Forelimb muscle (tissue), 1 donor: ENCODE measurements at places on chromosomes 2 and 18.

DNA sequence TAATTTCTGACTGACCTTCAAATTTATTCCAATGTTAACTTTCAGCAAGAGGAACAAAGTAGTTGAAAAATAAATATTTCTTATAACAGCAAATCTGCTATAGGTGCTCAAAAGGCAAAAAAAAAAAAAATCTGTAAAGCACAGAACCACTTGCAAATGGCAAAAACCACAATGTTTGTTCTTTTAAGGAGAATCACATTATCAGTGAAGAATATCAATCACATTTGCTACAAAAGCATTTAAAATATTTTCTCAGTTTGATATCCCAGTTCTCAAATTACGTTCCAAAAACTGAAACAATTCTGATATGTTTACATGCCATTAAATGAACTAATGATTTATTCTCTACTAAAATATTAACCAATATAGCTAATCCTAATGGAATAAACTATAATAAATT, 163.3 kb downstream of the METTL4 start:
- DNase-seq = no peak

GRCh38 chr18:45014047-45014501, 333.4 kb downstream of the SETBP1 start:
- no peak for DNase-seq

DNA sequence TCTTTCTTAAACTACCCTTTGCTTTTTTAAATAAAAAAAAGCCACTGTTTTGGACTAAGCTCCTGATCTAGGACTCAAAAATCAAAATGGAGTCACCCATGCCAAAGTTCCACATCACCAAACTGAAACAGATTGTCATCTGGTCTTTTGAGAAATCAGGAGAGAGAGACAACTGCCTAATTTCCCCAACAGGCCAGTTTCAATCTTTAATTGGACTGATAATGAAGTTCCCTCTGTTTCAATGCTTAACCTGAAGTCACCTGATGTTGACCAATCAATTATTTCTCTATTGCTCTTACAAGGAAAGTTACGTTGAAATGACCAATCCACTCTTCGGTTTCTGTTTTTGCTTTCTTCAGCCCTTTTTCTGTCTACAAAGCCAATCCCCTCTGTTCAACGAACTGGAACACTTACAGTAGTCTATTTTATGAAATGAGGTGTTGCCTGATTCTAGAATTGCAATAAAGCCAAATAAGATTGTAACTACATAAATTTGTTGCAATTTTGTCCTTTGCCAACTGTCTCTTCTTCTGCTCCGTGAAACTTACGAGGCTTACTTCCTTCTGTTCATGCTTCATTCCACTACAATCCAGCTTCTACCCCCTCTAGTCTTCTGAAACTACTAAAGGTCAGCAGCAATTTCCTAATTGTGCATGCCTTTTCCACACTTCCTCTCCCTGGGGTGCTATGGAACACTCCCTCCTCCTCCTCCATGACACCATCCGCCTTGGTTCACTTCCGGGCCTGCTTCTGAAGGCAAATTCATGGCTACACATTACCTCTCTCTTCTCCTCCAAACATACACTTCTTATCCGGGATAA, 95.2 kb upstream of the CD302 start:
- DNase-seq = no peak

DNA sequence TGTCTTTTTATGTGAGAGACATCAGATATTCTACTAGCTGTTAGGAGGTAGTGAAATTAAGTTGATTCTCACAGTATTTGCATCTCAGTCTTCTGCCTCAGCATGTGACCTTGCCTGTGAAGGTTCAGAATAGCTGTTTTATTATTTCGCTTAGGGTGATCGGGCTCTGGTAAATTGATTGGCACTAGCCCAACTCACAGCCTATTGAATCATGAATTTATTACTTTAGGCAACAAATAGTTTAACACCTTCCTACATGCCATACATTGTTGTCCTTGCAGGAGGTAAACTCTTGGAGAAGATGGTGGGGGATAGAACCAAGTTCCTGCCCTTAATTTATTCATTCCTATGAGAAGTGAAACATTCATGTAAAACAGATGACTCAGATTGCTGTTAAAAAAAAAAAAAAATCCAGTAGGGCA, 101.9 kb downstream of the GPD2 start:
- DNase-seq = no peak

GRCh38 chr2:46958431-46959017, 42.9 kb upstream of the MCFD2 start:
- no peak for DNase-seq

GRCh38 chr18:60746919-60747318, 374.3 kb upstream of the MC4R start:
- no peak for DNase-seq

GRCh38 chr2:39228413-39229209, 15.2 kb downstream of the CDKL4 start:
- DNase-seq = no peak

- peak; percentile 80 for DNase-seq
Observed at GRCh38 chr2:54360055-54360792, 95.9 kb upstream of the SPTBN1 start.

DNA sequence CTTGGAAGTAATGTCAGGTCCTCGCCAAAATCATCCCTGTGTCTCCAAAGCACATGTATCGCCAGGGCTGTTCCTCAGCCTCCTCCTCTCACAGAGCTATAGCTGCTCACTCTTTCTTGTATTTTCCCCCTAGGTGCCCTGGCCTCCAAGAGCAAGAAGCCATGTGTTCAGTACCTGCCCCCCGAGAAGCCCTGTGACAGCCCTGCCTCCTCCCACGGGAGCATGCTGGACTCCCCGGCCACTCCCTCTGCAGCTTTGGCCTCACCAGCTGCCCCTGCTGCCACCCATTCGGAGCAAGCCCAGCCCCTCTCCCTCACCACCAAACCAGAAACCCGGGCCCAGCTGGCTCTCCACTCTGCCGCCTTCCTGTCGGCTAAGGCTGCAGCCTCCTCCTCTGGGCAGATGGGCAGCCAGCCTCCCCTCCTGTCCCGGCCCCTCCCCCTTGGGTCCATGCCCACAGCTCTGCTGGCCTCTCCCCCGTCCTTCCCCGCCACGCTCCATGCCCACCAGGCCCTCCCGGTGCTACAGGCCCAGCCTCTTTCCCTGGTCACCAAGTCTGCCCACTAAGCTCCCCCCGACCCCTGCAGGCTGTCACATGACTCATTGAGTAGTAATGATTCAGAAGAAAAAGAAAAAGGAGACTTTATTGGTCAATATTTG, 18.8 kb downstream of the TGOLN2 start:
- no peak for DNase-seq

GRCh38 chr2:65130664-65131175, 814 bp upstream of the RAB1A start:
- no peak for DNase-seq

DNA sequence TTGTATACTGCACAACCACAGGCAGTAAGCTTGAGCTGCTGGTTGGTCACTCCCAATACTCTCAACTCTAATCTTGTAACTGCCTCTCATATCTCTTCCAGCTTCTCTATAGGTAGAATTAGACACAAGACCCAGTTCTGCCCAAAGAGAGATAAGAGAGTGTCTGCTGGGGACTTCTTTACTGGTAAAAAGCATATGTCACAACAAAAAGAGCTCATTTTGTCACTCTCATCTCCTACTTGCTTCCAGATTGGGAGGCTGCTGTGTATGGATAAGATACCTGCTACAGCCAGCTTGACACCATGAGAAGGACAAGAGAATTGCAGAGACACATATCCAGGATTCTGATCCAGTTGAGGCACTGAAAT, 165.2 kb downstream of the PTH2R start:
- DNase-seq = no peak

DNA sequence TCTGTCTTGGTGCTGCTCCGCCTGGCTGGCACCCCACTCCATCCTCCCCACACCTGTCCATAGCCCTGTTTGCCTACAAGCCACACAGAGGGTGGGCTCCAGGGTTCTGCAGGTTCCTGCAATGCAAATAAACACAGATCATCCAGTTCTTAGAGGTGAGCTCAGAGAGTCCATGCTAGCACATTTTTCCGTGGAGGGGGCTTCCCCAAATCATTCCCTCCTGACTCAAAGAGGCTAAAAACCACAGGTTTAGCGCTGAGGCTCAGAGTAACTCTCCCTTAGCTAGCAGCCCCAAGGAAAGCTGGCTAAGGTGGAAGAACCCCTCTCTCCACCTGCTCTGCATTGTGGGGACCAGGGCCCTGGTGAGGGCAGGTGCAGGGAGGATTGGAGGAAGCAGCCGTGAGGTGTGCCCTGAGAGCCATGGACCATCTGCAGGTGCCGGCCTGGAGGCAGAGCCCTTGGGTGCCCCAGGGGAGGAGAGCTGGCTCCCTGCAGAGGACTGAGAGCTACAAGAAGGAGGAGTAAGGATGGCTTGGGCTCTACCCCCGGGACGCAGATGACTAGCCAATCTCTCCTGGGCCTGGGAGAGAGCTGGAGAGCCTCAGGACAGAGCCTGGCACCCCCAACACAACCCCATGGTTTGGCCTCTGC, 23.8 kb upstream of the TEX44 start:
- DNase-seq = no peak

GRCh38 chr2:227772932-227773331, 27.2 kb downstream of the SCYGR8 start:
- DNase-seq = no peak
